ENCODE measurements at places on chromosomes 4 and X.
A peak's percentile ranks its signal among the peaks of the same experiment; 100 is the strongest.

GRCh38 chr4:14368391-14368790, 633.9 kb upstream of the CPEB2 start:
- no peak for DNase-seq

DNA sequence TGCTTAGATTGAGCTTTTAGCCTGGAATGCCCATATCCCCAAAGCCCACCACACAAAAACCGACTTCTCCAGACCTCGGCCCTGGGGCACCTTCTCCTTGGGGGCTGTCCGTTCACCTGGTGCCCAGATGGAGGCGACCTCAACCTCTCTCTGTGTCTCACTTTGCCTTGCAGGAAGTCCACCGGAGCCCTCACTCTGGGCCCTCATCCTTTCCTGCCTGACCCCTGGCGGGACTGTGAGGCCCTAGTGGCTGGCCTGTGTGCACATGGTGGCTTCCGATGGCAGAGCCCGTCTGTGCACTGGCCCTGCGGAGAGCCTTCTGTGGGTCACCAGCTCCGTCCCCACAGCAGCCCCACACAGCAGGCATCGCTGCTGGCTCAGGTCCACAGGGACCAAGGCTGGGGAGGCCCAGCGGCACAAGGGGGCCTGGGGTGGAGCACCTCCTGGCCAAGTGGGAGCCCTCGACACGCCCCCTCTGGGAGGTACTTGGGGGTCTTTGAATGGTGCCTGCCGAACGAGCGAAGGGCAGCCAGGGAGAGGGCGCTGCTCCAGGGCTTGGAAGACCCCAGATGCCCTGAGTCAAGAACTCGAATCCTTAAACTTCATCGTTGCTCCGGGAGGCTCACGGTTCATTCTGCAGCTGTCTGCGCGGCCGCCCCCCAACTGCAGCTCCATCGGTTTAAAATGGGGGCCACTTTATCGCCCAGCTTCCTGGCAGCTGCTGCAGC, 97.2 kb upstream of the ADRA2C start:
- no peak for DNase-seq

GRCh38 chr4:144376866-144377265, 236.3 kb upstream of the GYPA start:
- no peak for DNase-seq

GRCh38 chrX:19804151-19804550, 83.2 kb downstream of the SH3KBP1 start:
- no peak for DNase-seq

- DNase-seq: no peak
These were observed 130.7 kb upstream of the GPRIN3 start for GRCh38 chr4:89438102-89438831.

DNA sequence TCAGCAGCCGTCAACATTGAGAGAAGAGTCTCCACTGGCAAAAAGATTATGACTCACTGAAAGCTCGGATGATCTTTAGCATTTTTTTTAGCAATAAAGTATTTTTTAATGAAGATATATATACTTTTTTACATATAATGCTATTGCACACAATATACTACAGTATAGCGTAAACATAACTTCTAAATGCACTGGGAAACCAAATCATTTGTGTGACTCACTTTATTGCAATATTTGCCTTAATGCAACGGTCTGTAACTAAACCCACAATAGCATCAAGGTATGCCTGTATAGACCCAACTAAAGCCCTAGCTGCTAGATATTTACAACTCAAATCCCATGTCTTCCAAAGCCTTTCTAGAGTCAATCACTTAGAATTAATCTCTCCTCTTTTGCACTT, 52.3 kb upstream of the EDNRA start:
- no peak for DNase-seq

GRCh38 chr4:18405054-18405453, 383.5 kb upstream of the LCORL start:
- DNase-seq: no peak

DNA sequence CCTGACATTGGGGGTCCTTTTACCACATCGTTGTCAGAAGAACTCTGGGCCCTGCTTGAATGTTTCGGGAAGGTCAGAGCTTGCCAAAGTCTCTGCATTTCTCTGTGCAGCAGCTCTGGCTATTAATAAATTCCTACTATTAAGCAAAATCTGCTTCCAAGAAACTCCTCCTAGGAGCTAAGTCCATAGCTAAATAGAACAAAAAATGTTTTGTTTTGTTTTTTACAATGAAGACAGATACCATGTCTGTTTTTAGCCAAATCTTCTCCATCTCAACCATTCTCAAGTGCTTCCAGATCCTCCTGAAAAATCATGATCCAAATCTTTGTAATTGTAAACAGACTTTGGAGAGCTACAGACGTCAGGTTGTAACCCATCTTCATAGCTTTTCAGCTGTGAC, 161.6 kb downstream of the SPATA18 start:
- no peak for DNase-seq

DNA sequence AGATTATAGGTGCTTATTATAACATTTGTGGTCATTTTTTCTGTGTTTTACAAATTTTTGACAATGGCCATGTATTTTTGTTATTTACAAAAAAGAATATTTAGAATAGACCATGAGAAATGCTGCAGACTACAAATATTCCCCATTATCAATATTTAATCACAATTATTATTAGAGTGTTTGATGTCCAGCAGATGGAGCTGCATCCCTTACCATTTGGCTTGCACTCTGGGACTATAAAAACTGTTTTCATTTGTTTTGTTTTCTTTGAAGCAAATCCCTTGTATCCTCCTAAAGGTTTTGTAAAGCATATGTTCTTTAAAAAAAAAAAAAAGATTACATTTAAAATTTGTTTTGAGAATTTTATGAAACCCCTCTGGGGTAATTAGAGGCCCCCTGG, 85.6 kb upstream of the CXorf66 start:
- DNase-seq: peak; percentile 2

DNA sequence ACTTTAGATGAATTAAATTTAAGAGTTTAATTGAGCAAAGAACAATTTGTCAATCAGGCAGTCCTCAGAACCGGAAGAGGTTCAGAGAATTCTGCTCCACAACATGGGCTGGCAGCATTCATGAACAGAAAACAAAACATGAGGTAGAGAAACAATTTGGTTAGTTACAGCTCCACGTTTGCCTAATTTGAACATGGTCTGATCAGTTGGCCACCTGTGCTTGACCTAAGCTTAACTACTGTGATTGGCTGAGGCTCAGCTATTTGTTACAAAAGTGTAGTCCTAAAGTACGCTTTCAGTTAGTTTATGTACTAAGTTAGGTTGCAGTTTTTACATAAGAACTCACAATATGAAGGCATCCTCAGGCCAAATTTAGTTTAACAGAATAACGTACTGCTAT, 258.6 kb downstream of the ADAM29 start:
- DNase-seq: no peak

- peak; percentile 74 for DNase-seq
These were observed 67.6 kb upstream of the TMEM150C start for GRCh38 chr4:82629238-82630000.

- peak; percentile 64 for DNase-seq
These were observed 136.2 kb upstream of the BMPR1B start for GRCh38 chr4:94621491-94622080.

DNA sequence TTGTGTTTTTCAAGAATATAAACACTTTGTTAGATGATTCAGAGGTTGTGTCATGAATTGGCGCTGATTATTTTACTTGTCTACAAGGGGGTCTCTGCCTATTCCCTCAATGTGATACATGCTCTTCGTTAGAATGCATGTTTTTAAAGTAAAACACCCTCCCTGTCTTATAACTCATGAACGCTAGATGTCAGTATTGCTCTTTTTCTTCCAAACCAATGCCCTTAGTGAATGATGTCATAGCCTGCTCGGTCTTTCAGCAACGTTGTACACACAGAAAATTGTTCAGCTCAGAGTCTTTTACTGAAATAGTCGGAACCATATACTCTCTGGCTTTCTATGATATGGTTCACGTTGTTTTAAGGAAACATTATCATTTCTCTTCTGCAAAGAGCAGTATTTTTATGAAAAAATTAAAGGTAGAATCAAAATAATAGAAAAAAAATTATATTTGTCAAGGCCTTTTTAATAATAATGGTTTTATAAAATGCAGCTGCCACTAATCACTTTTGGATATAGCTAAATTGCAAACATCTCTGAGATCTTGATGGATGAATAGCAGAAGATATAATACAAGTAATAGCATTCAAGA, 292.9 kb downstream of the TLL1 start:
- DNase-seq: peak; percentile 84

DNA sequence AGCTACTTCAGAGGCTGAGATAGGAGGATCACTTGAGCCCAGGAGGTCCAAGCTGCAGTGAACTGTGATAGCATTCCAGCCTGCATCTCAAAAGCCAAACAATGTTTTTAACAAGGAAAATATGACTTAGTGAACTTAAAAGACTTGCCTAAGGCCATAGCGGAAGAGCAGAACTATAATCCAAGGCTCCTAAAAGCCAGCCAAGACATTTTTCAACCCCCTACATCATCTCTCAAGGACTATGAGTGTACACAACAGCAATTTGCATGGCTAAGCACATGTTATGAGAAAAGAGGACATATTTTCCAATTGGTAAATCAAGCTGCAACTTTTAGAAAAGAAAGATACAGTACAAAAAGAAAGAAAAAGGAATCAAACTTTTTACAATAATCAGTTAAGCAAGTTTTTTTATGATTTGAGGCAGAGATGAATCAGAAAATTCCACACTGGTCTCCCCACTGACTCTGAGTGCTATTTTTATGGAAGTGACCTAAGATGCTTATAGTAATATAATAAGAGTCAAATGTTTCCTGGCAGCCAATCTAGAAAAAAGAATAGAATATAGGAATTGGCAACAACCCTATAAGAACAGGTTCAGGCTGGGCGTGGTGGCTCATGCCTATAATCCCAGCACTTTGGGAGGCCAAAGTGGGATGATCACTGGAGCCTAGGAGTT, 9.8 kb upstream of the ACOT9 start:
- no peak for DNase-seq

- DNase-seq: no peak
These were observed 1333.9 kb upstream of the TENM3 start for GRCh38 chr4:180909279-180909678.

DNA sequence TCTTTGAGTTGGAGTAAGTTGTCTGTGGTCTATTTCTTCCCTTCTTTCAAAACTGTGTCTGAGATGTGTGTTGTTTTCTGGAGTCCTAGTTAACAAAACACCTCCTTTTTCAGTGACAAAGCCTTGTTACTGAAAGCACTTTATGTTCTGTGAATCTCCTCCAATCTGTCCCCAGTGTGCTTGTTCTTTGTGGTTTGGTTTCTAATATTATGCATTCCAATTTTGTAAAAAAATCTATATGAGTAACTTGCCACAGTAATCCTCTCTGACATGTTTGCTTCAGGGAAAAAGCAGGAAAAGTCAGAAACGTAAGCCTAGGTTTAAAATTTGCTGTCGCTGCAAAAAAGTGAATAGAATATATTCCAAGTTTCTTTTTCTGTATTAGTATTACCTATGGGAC, 12.4 kb downstream of the PRRG1 start:
- no peak for DNase-seq

GRCh38 chr4:7785017-7785416, 154.6 kb downstream of the AFAP1 start:
- no peak for DNase-seq

- no peak for DNase-seq
These were observed 325.7 kb upstream of the PCDH10 start for GRCh38 chr4:132823419-132823818.

- no peak for DNase-seq
These were observed 41.0 kb upstream of the MAB21L2 start for GRCh38 chr4:150540959-150541360.

DNA sequence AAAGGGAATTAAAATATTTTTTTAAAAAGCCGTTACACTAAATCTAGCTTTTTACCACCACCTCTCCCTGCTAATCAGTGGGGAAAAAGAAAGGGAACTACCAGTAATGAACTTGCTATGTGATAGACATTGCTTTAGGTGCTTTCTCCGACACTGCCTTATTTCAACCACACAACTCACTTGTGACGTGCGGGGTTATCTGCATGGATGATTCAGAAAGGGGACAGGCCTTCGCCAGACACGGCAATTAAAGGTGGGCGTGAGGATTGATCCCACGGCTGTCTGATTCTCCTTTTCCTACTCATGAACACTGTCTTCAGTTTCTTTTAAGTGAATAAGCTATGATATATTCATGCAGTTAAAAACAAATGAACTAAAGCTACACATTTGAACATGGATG, 882 bp upstream of the CXCR3 start:
- no peak for DNase-seq
